HepG2 (cell line): ENCODE measurements at places on chromosomes 1 and 21.

GRCh38 chr1:61424382-61424781 is 300.6 kb downstream of the TM2D1 start:
- no peaks in the 10 kb centered on the region for H3K4me1 ChIP-seq
- H3K27me3 ChIP-seq, result no peaks in the 10 kb centered on the region
- H3K36me3 ChIP-seq, result peaks cover 63% of the 10 kb centered on the region
- no peak overlapping the region for H3K27ac ChIP-seq
- no peak for DNase-seq
- H3K4me3 ChIP-seq, result no peak overlapping the region

DNA sequence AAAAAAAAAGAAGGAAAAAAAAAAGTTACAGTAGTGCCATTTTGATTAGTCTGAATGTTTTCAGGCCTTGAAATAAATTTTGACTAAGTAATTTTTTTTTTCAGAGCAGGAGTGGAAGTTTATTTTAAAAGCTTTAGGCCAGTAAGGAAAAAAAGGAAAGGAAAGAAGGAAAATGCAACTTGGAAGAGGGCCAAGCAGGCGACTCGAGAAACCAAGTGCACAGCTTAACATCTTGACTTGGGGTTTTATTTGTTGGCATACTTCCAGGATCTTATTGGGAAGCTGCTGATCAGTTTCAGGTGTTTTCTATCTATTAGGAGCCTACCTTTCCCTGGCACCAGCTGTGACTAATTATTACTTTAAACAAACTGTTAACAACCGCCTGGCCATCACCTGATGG is 41.7 kb downstream of the ATF3 start:
- no peak overlapping the region for H3K4me3 ChIP-seq
- no peak overlapping the region for H3K27ac ChIP-seq
- 0 out of 2 replicates have a peak, but pooled peaks cover 2% of the 10 kb centered on the region for H3K27me3 ChIP-seq
- H3K36me3 ChIP-seq, result no peaks in the 10 kb centered on the region
- DNase-seq, result no peak
- peaks cover 12% of the 10 kb centered on the region for H3K4me1 ChIP-seq

DNA sequence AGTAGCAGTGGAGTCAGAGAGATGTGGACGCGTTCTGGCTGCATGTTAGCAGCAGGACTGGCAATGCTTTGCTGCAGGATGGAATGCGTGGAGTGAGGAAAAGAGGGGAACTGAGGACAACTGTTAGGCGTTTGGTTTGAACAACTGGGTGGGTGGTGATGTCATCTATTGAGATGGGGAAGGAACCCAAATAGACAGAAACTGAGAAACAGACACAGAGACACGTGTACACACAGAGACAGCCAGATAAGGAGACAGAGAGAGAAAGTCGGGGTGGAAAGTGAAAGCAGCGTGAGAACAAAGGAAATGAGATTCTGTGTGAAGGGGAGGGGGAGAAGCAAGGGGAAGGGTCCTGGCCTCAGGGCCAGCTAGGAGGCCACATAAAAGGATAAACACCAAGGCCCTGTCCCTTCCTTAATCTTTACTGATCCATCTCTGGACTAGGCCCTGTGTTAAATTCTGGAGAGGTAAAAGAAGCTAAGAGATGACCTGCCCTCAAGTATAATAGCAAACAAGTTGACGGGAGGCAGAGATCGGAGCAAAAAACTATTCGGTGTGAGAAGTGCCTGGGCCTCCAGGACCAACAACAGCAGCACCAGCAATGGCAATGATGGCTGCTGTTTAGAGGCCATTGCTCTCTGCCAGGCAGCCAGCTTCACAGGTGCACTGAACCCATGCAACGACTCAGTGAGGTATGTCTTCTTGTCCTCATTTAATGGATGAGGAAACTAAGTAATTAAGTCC is 31.6 kb downstream of the VWA5B1 start:
- H3K36me3 ChIP-seq, result no peaks in the 10 kb centered on the region
- H3K4me1 ChIP-seq, result no peaks in the 10 kb centered on the region
- no peak overlapping the region for H3K4me3 ChIP-seq
- no peak for DNase-seq
- peaks cover 11% of the 10 kb centered on the region for H3K27me3 ChIP-seq

- no peaks in the 10 kb centered on the region for H3K4me1 ChIP-seq
- H3K27me3 ChIP-seq, result peaks cover 1% of the 10 kb centered on the region; the same call in 1 of the 2 replicates
- no peaks in the 10 kb centered on the region for H3K36me3 ChIP-seq
Measured at GRCh38 chr1:30704765-30705509, 18.4 kb downstream of the MATN1 start.

DNA sequence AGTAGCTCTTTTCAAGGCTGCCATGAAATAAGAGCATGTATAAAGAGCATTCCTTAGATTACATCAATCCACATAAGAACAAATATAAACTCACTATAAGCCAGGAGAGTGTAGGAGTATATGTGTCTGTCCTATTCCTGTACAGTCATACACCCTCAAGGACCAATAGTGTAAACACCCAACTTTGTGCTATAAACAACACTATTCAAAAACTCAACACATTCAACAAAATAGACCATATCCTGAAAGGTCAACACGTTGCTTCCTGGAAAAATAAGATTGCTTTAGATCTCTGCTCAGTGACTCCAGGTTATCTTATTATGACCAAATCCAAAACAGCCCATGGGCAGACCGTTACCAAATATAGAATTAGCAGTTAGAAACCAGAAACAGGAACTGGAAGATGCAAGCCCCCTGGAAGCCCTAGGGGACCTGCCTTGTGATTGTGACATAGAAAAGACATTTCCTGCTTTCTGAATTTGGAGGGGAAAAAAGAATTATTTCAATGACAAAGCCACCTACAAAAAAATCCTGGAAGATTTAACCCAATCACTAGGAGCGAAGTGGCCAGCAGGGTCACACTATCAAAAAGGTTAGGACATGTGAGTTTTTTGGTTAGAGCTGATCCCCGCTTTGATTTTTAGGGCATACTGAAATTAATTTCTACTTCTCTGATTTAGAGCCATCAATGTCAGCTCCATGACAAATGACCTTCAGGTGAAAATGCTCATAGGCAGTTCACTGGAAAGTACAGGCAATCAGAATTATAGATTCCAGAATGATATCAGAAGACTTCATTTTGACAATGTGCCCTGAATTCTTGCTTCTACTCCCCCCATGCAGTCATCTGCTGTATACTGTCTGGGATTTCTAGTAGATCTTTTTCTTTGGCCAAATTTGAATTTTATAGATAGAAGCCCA is 59.9 kb downstream of the LRRC8C start:
- no peaks in the 10 kb centered on the region for H3K4me1 ChIP-seq
- no peaks in the 10 kb centered on the region for H3K36me3 ChIP-seq
- H3K27me3 ChIP-seq, result no peaks in the 10 kb centered on the region
- no peak overlapping the region for H3K27ac ChIP-seq

- H3K27ac ChIP-seq, result no peak overlapping the region
- H3K4me1 ChIP-seq, result no peaks in the 10 kb centered on the region
- no peaks in the 10 kb centered on the region for H3K27me3 ChIP-seq
- no peaks in the 10 kb centered on the region for H3K36me3 ChIP-seq
- no peak overlapping the region for H3K4me3 ChIP-seq
Measured at GRCh38 chr1:108540977-108541376, 18.9 kb upstream of the EEIG2 start.

GRCh38 chr1:197807216-197807615 is 31.9 kb upstream of the DENND1B start:
- no peaks in the 10 kb centered on the region for H3K27me3 ChIP-seq
- no peak overlapping the region for H3K27ac ChIP-seq
- DNase-seq, result no peak
- no peak overlapping the region for H3K4me3 ChIP-seq
- no peaks in the 10 kb centered on the region for H3K36me3 ChIP-seq
- peaks cover 35% of the 10 kb centered on the region for H3K4me1 ChIP-seq

- DNase-seq, result no peak
- H3K36me3 ChIP-seq, result no peaks in the 10 kb centered on the region
- H3K4me3 ChIP-seq, result no peak overlapping the region
- H3K27ac ChIP-seq, result no peak overlapping the region
- peaks cover 2% of the 10 kb centered on the region for H3K27me3 ChIP-seq
- H3K4me1 ChIP-seq, result 0 out of 2 replicates have a peak, but pooled peaks cover 16% of the 10 kb centered on the region
Measured at GRCh38 chr1:206672844-206673758, 11.6 kb upstream of the MAPKAPK2 start.

DNA sequence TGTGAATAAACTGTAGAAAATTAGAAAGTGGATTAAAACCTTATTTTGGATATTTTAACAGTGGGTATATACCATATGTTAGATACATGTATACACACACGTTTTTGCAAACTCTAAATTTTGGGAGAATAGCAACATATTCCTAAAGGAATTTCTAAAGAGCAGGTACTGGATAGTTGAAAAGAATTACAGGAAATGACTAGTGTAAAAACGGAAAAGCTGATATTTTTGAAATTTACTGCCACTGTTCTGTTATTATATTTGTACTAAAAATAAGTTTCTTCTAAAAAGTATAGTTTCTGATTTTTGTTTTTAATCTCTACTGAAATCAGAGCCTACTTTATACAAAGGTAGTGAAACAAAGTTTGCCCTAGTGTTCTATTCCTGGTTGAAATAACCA is 114.1 kb downstream of the HS2ST1 start:
- no peaks in the 10 kb centered on the region for H3K36me3 ChIP-seq
- no peaks in the 10 kb centered on the region for H3K27me3 ChIP-seq
- no peak for DNase-seq
- peaks cover 18% of the 10 kb centered on the region for H3K4me1 ChIP-seq
- no peak overlapping the region for H3K27ac ChIP-seq
- no peak overlapping the region for H3K4me3 ChIP-seq

DNA sequence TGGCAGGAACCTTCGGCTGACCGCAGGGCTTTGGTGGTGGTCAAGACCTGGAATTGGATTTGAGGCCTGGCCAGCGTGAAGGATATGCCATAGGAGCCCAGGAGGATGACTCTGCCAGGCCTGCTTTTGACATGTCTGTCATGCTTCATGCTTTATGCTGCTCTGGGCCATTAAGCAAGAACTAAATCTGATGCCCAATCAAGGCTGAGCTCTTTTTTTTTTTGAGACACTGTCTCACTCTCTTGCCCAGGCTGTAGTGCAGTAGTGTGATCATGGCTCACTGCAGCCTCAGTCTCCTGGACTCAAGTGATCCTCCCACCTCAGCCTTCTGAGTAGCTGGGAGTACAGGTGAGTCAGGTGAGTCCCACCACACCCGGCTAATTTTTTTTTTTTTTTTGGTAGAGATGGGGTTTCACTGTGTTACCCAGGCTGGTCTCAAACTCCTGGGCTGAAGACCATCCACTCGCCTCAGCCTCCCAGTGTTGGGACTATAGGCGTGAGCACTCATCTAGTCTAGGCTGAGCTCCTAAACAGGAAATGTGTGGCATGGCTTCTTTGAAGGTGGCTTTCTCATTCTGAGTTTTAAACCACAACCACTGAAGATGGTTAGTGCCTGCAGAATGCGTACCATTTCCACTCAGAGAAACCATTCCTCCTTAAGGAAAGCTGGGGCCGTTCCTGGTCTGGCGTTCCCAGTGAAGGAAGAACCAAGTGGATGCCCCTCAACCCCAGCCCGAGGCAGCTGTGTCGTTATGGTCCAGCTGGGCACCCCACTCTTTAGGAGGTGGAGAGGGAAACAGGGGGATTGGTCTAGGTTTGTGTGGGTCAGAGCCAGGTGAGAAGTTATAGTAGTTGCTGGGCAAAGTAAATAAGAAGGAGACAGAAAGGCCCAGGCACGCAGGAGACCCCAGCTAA is 34.2 kb upstream of the ATP5PO start:
- no peak overlapping the region for H3K4me3 ChIP-seq
- H3K27ac ChIP-seq, result no peak overlapping the region
- H3K36me3 ChIP-seq, result no peaks in the 10 kb centered on the region
- H3K4me1 ChIP-seq, result peaks cover 29% of the 10 kb centered on the region
- DNase-seq, result no peak

GRCh38 chr1:17689011-17689410 is 66.1 kb upstream of the ACTL8 start:
- no peak overlapping the region for H3K27ac ChIP-seq
- no peaks in the 10 kb centered on the region for H3K27me3 ChIP-seq
- H3K4me1 ChIP-seq, result no peaks in the 10 kb centered on the region

GRCh38 chr1:178723546-178723945 is 1.5 kb upstream of the RALGPS2 start:
- H3K27ac ChIP-seq, result no peak overlapping the region
- no peaks in the 10 kb centered on the region for H3K36me3 ChIP-seq
- H3K27me3 ChIP-seq, result no peaks in the 10 kb centered on the region

DNA sequence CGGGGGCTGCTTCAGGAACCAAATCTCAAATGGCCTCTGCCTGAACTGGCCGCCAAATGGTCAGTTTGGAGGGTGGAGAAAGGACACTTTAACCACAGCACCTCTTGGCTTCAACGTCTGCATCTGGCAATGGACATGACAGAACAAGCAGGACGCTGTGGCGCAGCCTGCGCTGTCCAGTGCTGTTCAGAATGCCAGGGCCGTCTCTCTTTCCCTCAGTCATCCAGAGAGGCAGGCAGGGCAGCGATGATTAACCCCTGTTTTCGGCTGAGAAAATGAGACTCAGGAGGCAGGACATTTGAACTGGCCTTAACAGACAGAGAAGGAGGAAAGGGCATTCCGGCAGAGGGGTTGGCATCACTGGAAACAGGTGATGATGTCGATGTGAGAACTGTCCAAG is 48.6 kb downstream of the GLIS1 start:
- H3K4me3 ChIP-seq, result no peak overlapping the region
- H3K4me1 ChIP-seq, result peaks cover 6% of the 10 kb centered on the region
- H3K36me3 ChIP-seq, result no peaks in the 10 kb centered on the region
- no peak for DNase-seq
- no peak overlapping the region for H3K27ac ChIP-seq

- H3K36me3 ChIP-seq, result no peaks in the 10 kb centered on the region; the same call in 2 of the 3 replicates
- H3K4me3 ChIP-seq, result no peak overlapping the region
- H3K27ac ChIP-seq, result peak overlapping the region; percentile 11
- DNase-seq, result no peak
- peaks cover 83% of the 10 kb centered on the region for H3K4me1 ChIP-seq
Measured at GRCh38 chr1:99751877-99752504, 14.4 kb downstream of the FRRS1 start.

DNA sequence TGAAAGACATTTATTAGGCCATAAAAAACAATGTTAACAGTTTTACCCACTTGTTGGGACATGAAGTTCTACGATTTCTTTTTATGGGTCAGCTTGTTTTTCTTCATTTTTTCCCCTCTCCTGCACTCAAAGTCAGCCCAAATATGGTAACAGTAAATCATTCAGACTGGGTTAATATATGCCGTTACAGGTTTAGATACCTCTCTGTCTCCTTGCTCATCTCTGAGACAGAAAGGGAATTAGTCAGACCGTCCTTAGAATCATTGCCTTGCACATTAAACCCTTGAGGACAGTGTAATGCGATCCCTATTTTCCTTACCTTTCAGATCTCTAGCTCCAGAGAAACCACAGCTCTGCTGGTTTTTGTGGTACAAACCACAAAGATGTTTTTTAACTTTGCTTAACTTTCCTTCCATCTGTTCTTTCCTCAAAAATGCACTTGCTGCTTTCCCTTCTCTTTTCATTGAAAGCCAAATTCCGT is 613.3 kb downstream of the PLPP3 start:
- H3K36me3 ChIP-seq, result no peaks in the 10 kb centered on the region
- H3K4me3 ChIP-seq, result no peak overlapping the region
- DNase-seq, result no peak
- no peaks in the 10 kb centered on the region for H3K4me1 ChIP-seq
- no peak overlapping the region for H3K27ac ChIP-seq
- H3K27me3 ChIP-seq, result no peaks in the 10 kb centered on the region
